ENCODE measurements at places on chromosomes 6 and 20. TPM values are rescaled to one million over a fixed set of nuclear protein-coding genes. Genes with fewer than 3 reads are reported as not detected.

DNA sequence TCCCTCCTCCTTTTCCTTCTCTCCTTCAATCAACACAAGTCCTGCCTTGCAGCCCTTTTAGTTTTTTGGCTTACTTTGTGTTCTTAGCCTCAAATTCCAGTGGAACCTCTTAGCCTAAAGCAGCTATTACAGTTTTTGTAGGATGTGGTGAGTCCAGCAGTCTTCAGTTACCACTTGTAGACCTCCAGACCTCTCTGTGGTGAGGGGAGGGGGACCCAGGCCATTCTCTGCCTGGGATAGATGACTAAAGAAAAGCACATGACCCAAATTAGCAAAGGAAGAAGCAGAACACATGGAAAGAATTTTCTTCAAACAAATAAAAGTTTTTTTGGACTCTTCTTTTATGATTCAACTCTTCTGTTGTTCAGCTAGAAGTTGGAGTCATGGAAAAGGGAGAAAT lies 246.5 kb downstream of the HAO1 start:
- DNase-seq = no peak

Gene POU3F2
- 0.04 TPM for polyA plus RNA-seq

DNA sequence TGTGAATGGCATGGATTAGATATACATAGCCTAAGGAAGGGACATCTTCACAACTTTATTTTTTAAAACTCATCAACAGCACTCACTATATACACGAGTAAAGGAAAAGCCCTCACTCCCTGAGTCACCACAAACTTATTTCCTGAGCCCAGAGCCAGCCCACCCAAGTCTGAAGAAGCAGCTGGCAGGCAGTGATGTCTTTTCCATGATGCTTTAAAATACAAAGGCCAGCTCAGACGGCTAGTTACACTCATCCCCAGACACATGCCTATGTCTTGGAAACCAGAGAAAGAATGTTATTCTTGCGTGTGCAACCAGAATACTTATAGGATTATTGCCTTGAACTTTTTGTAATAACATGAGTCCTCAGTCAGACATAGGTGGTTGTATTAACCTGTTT lies 114.4 kb downstream of the ADGRG6 start:
- no peak for DNase-seq

DNA sequence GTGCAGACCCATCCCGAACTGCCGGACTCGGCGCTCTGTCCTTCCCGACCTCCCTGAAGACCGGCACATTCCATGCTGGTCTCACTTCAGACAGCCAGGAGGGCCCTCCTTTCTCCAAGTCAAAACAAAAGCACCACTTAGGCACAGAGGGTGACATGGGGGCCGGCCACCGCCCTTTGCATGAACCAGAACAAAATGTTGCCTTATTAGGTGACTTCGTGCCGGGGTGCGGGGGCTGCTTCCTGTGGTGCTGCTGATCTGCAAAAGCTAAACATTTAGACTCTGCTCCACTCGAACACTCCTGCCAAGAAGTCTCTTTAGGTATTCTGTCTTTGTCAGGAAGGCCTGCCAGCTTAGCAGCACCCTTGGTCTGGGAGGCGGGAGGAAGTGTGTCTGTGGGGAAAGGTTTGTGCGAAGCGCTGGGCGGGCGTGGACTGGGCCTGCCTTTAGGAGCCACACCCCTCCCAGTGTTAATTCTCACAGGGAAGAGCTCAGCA lies 133.8 kb downstream of the SMOC2 start:
- DNase-seq = peak; percentile 39

DNA sequence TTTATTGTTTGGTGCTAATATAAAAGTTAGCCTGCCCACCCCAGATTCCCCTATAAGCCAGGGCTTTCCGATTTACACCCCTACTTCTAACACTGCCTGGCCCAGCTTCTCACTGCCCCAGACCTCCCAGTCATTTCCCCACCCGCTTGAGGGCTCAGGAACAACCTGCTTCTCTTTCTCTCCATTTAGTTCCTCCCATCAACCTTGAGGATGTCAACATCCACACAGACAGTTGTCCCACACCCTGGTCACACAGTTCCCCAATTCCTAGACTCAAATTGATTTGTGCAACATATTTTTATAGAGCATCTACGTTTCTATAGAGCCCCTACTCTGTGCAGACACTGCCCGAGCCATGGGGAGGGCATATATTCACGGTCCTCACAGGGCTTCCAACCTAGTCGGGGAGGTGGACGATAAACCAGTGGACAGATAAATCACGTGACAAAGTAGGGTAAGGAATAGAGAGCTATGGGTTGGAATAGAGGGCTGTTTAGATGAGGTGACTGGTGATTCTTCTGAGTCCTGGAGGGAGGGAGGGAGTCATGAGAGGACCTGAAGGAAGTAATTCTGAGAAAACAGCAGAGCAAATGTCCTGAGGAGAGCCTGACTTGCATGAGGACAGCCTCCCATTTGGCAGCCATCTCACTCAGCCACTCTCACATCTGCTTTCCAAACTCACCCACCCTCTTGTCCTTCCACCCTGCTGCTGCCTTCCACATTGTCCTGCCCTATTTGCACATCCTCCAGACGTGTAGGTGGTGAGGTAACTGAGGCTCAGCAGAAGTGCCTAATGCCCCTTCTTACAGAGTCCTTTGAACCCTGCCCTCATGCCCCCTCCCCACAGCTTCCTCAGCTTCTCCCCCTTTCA lies 6.3 kb downstream of the GABRR2 start:
- no peak for DNase-seq

GRCh38 chr20:40192081-40192480 lies 497.0 kb downstream of the MAFB start:
- DNase-seq = no peak

Gene PSMB9
- 6.1 TPM for polyA plus RNA-seq

GRCh38 chr20:63175038-63175895 lies 40.7 kb downstream of the YTHDF1 start:
- DNase-seq = no peak

- no peak for DNase-seq
Measured at GRCh38 chr20:33790566-33790965, 20.6 kb upstream of the CHMP4B start.

DNA sequence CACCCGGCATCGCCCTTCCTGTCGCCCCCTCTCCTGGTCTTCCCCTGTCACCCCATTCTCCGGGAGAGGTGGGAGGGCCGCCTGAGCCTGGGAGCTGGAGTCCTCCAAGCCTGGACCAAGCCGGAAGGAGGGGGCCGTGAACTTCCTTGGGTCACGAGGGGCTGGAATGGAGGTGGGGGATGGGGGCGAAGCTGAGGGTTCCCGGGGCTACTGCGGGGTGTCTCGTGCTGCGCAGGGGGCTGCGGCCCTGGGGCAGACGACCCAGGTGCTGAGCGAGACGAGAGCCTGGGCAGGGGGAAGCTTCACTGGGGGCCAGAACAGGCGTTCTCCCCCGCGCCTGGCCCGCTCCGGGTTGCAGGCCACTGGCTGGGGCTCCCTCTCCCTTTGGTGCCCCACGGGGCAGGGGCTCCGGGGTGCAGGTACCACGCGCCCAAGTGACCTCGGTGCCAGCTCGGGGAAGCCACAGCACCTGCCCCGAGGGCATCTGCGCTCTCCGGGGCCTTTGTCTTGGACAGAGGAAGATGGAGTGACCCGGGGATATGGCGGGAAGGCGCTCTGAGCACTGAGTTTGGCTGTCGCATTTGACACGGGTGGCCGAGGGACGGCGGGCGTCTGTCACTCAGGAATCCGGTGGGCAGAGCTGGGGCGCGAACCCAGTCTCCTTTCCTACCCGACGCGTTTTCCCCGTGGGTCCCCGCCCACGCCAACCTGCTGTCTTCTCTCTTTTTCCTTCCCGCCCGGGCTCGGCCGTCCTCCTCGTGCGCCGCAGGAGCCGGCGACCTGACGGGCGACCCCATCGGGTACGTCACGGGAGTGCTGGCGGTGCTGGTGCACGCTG lies 1.2 kb downstream of the SLC35D3 start:
- no peak for DNase-seq

- no peak for DNase-seq
Measured at GRCh38 chr6:16623731-16624130, 137.5 kb downstream of the ATXN1 start.

Gene IPCEF1
- polyA plus RNA-seq = 5.9 TPM

Gene CDSN
- polyA plus RNA-seq = not detected

DNA sequence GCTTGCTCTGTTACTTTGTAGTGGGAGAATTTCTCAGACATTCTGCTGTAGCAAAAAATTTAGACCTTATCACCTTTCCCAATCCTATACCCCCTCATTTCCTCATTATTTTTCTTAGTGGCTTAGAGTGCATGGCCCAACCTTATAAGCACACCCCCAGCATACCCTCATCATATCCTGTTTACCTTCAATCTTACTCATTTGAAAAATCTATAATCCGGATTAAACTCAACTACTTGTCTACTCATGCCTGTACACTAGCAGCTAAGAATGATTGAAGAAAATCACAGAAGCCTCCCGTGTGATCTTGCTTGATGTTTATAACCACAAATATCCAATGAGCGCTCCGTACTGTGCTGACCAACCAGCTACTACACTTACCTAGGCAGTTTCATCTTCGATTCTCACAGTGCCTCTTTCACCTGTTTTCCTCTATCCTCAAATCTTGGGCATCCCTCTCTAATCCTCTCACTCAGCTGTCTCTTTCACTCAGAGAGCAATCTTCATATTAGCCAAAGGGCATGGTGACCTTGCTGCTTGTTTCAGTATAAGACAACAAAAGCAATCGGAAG lies 36.6 kb downstream of the AIG1 start:
- no peak for DNase-seq

DNA sequence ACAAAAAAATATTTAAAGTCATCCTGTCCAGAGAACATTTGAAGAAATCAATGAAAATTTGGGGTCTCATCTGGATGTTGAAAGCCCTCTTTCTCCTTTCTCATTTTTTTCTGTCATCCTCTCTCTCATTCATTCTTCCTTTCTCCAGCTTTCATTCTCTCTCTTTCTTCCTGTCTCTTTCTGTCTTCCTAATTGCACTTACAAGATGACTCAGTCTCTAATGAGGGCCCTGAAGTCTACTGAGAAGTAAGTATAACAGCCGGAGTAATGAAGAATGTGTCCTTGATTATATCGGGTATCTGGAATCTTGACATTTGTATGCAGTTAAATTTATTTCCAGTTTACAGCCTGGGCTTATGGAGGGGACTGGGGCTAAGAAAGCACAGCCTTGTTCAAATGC lies 232.2 kb upstream of the SULF2 start:
- DNase-seq = no peak

Gene POPDC3
- 0.22 TPM for polyA plus RNA-seq

DNA sequence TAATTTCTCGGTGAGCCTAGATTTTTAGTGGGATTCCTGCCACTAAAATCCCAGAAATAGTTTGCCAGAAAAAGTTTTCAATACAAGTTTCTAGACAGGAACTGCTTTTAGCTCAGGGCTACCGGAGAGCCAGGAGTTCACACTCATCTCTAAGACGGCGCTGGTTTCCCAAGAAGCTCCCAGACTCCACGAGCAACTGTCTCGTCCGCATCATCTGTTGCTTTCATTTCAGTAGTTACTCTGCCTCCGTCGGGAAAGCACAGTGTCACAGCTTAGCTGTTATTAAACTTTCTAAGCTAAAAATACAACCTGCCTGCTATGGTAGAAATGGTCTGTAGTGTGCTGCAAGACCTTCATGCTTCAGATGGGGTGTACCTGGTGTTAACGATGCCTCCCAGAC lies 197.3 kb upstream of the SNX9 start:
- no peak for DNase-seq

Gene FHL5
- 0.37 TPM for polyA plus RNA-seq

Gene BEND3
- 11.0 TPM for polyA plus RNA-seq

DNA sequence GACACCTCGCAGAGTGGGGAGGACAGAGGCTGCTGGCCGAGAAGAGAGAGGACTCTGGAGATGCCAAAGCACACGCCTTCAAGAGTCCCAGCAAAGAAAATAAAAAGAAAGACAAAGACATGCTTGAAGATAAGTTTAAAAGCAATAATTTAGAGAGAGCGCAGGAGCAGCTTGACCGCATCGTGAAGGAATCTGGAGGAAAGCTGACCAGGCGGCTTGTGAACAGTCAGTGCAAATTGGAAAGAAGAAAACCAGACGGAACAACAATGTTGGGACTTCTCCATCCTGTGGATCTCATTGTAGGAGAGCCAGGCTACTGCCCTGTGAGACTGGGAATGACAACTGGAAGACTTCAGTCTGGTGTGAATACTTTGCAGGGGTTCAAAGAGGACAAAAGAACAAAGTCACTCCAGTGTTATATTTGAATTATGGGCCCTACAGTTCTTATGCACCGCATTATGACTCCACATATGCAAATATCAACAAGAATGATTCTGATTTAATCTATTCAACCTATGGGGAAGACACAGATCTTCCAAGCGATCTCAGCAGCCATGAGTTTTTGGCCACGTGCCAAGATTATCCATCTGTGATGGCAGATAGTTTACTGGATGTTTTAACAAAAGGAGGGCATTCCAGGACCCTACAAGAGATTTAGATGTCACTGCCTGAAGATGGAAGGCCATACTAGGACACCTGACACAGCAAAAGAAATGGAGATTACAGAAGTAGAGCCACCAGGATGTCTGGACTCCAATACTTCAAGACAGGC lies 52.2 kb downstream of the REV3L start:
- DNase-seq = no peak

Gene TBPL1
- polyA plus RNA-seq = 63.4 TPM

Gene SPATA2
- polyA plus RNA-seq = 10.0 TPM

Gene HUS1B
- polyA plus RNA-seq = not detected

Gene TNXB
- polyA plus RNA-seq = 10.0 TPM

Gene RIPOR3
- 5.4 TPM for polyA plus RNA-seq

Gene LINC00237
- polyA plus RNA-seq = not detected

DNA sequence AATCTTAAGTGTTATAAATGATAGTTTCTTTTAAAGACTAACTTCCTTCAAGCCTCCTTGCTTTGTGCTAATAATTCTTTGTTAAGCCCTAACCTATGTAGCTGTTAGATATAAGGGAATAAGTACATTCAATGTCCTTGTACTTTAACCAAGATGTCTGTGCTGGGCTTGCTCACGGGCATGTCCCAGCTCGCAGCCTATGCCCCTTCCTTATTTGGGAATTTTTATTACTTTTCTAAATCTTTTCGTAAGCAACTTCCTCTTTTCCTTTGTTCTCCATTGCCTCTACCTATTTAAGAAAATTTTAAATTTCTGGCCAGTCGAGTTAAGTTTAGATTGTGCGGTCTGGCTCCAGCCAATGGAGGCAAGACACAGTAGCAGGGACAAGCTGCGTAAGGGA lies 26.0 kb upstream of the CDK19 start:
- DNase-seq = no peak

Gene MKKS
- polyA plus RNA-seq = 38.9 TPM

- DNase-seq = no peak
Measured at GRCh38 chr6:132820629-132821381, 6.4 kb downstream of the RPS12 start.

Gene FAM83C
- not detected for polyA plus RNA-seq

GRCh38 chr6:153309651-153310050 lies 178.6 kb upstream of the RGS17 start:
- no peak for DNase-seq

Gene GSS
- 50.4 TPM for polyA plus RNA-seq

GRCh38 chr6:135913785-135914184 lies 62.3 kb downstream of the PDE7B start:
- no peak for DNase-seq

Gene MEP1A
- not detected for polyA plus RNA-seq

DNA sequence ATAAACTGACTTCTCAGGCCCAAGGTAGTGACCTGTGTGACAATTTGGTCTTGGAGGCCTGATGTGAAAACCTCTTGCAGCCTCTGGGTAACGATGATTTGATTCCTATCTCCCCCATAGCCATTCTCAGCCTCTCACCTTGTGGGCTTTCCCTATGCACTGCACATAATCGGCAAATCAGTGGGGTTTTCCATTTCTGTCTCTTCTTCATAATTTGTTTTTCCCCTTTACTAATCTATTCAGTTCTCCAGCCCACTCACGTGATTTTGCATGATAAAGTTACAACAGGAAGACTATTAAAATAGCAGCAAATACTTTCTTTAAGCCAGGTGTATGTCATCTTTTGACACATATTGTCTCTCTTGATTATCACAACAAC lies 893.7 kb downstream of the TFAP2A start:
- no peak for DNase-seq

Gene RIN2
- 37.9 TPM for polyA plus RNA-seq
